ENCODE measurements at places on chromosomes 2 and 18.

DNA sequence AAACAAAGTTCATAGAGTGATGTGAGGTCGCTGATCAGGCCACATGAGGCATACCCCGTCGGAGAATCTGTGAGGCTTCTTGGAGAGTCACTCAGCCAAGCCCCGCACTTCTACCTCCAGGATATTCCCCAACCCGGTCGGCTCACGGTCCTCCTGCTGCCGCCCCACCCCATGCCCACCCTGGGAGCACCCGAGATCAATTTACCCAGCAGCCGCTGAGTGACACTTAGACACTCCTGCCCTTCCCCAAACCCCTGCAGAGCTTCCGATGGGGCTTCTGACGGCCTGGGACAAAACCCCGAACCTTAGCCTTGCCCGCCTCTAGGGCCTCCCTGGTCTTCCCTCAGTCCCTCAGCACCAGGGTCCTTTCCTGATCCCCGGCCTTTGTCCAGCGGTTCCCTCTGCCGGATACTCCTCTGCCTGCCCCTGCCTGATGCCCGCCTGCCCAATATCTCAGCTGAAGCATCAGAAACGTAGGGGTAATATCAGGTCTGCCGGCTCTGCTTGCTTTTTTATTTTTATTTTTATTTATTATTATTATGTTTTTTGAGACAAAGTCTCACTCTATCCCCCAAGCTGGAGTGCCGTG, 18.9 kb upstream of the OTOS start:
- no peak for ATAC-seq

- no peak for ATAC-seq
These were observed 301.4 kb upstream of the SYT4 start for GRCh38 chr18:43578706-43579105.

DNA sequence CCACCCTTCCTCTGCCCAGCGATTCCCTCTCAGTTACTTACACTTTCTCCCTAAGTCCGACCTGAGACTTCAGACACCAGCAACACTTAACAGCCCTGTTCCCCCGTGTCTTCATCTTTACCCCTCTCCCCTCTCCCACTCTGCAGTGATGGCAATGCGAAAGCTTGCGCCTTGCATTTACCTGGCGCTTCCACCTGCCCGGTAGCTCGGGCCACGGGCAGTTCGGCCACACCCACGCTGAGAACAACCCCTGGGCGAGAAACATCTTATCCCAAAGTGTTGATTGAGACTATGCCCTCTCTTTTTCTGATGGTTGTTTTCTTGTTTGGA, 558 bp downstream of the DNAJC10 start:
- ATAC-seq = no peak

DNA sequence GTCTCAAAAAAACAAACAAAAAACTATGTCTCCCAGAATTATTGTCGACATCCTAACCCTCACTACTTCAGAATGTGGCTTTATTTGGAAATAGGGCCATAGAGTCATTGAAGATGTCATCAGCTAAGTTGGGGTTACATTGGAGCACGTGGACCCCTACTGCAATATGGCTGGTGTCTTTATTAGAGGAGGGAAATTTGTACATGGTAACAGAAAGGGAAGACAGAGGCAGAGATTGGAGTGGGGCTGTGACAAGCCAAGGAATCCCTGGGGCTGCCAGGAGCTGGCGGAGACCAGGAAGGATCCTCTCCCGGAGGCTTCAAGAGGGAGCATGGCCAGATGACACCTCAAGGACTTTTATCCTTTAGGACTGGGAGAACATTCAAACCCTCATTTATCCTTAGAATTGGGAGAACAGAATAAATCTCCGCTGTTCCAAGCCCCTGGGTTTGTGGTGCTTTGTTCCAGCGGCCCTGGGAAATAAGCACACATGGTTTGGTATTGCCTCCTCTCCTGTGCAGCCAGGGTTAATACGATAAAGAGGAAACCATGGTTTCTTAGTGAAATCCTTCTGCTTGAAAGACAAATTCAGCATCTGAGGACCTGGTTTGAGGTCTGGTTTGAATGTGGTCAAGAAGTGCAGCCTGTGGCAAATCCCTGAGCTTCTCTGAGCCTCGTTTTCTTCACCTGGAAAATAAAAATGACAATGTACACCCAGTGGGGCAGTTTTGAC, 184.7 kb downstream of the MYCN start:
- ATAC-seq = no peak

- ATAC-seq = no peak
These were observed 20.2 kb downstream of the CRACDL start for GRCh38 chr2:98915751-98916358.

DNA sequence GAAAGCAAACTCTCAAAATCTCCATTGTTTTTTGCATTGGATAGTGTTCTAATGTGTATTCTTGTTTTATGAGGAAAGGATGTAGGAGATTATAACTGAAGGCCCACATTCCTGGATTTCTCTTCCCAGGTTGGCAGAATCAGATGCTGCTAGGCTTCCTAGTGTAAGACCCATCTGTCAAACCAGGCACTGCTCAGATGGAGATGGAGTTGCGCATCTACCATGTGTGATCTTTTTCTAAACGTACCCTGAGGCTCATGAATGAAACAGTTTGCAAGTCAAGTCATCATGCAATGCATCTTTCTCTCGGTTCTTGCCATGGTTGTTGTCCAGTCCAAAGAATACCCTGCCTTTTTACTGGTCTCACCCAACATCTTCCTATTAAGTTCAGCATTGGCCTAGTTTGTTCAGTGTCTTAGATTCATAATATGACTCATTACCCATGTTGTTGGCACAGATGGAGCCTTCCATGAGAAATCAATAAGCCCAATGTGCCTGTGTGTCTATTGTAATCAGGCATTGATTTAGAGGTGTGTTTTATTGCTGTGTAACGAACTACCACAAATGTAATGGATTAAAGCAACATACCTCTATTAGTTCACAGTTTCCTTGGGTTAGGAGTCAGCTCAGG, 127.4 kb downstream of the NYAP2 start:
- ATAC-seq = no peak

DNA sequence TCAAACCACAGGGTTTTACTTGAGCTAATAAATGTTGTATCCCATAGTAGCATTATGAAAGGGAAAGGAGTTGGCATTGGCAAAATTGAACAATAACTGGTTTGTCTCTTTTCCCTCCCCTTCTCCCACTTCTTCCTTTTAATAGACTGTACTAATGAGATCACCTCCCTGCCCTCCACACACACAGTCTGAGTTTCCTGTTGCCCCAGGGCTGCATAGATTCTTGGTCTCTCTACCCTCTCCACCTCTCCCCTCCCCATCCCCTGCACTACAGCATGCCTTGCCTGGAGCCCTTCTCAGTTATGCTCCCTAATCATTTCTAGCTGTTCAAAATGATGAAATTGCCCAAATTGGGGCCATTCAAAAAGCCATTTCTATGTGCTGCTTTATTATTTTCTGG, 37.2 kb upstream of the NEMP2 start:
- ATAC-seq = no peak

DNA sequence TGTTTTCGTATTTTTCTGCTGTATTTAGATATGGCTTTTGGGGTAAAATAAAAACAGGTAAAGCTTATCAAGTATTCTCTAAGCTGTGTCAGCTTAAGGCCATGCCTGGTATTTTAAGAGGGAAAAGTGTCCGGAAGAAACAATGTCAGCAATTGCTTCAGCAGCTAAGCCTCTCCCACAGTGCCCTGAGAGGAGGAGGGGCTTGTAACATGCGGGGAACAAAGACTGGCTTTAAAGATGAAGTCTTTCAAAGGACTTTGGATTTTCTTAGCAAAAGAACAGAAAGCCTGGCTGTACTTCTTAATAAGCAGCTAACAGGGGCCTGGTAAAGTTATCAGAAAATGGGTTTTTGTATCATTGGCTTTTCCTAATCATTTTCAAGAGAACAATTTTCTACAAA, 102.8 kb downstream of the PXDN start:
- no peak for ATAC-seq

Measured in gastroesophageal sphincter (tissue), 4 donors.